Spinal cord (tissue), 10 donors: ENCODE measurements at places on chromosomes 16 and 17. TPM values are rescaled to one million over a fixed set of nuclear protein-coding genes. Genes with fewer than 3 reads are reported as not detected.

DNA sequence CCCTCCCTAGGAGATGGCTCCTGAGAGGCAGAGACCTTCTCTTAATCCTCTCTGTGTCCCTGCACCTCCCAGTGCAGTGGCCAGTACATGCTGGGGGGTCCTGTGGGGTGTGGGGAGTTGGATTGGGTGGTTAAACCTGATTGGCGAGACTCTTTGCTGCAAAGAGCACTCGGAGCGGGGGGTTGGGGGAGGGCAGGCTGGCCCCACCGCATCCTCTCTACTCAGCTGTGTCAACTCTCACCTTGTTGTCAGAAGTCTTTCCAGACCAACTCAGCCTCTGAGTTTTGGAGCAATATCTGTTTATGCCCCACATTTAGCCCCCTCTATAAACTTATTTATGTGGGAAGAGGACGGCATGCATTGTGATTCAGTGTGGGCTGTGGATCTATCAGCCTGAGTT is 40.0 kb downstream of the SMARCE1 start:
- DNase-seq, result no peak
- no peak overlapping the region for H3K27ac ChIP-seq
- H3K4me1 ChIP-seq, result no peaks in the 10 kb centered on the region
- H3K36me3 ChIP-seq, result no peaks in the 10 kb centered on the region
- no peak overlapping the region for H3K4me3 ChIP-seq
- no peaks in the 10 kb centered on the region for H3K27me3 ChIP-seq

SPNS1 gene
- 27.7 TPM for total RNA-seq

RNF167 gene
- total RNA-seq, result 23.5 TPM

DNA sequence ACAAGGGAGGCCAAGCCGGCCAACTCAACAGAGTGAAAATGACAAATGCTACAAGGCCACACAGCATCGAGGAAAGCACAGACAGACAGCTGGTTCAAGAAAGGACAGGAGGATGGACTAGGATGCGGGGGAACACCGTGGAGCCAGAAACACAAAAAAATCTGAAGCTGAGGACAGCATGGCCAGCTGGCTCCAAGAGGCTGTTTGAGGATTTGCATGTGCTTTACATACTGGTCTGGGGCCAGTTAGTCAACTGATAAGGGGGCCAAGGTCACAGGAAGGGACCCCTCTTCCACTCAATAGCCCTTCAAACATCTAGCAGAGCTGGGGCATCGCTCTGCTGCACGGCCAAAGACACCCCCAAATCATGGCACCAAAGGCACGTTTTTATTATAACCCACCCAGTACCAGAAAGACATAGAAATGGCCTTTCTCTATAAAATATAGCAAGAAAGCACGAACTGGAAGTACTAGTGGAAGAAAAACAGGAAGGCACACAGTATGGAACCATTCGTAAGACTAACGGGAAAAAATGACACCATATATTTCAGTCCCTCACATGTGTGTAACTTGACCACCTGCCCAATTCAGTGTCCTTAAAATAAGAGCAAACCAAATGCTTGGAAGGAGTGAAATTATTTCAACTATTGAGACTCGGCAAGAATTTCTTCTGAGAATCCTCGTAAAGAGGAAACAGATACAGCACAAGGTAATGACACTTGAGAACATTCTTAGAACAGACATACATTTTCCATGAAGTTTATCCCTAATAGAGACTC is 7.8 kb upstream of the SRL start:
- no peaks in the 10 kb centered on the region for H3K27me3 ChIP-seq
- no peak for DNase-seq
- H3K36me3 ChIP-seq, result peaks cover 3% of the 10 kb centered on the region

GRCh38 chr16:6106061-6106460 is 1008.5 kb upstream of the EEF2KMT start:
- DNase-seq, result no peak
- no peaks in the 10 kb centered on the region for H3K27me3 ChIP-seq
- H3K36me3 ChIP-seq, result no peaks in the 10 kb centered on the region
- H3K4me1 ChIP-seq, result no peaks in the 10 kb centered on the region
- no peak overlapping the region for H3K27ac ChIP-seq
- no peak overlapping the region for H3K4me3 ChIP-seq

ITGAD gene
- not detected for total RNA-seq

- H3K27me3 ChIP-seq, result no peaks in the 10 kb centered on the region
- H3K4me3 ChIP-seq, result no peak overlapping the region
- H3K36me3 ChIP-seq, result no peaks in the 10 kb centered on the region
- H3K27ac ChIP-seq, result no peak overlapping the region
- peaks cover 10% of the 10 kb centered on the region for H3K4me1 ChIP-seq
Measured at GRCh38 chr17:10879190-10879836, 41.4 kb upstream of the PIRT start.

GRCh38 chr16:83473926-83474650 is 333.7 kb upstream of the HSBP1 start:
- H3K27me3 ChIP-seq, result no peaks in the 10 kb centered on the region
- DNase-seq, result no peak
- no peak overlapping the region for H3K4me3 ChIP-seq
- no peaks in the 10 kb centered on the region for H3K4me1 ChIP-seq
- no peaks in the 10 kb centered on the region for H3K36me3 ChIP-seq
